ENCODE measurements at places on chromosomes 7 and 10. TPM values are rescaled to one million over a fixed set of nuclear protein-coding genes. Genes with fewer than 3 reads are reported as not detected.
A peak's percentile ranks its signal among the peaks of the same experiment; 100 is the strongest.

VGF gene
- 0.99 TPM for total RNA-seq

GRCh38 chr7:29771081-29771816 lies 35.1 kb upstream of the WIPF3 start:
- peak; percentile 70 for DNase-seq

CARD11 gene
- 0.15 TPM for total RNA-seq

GPR85 gene
- 0.32 TPM for total RNA-seq

DNA sequence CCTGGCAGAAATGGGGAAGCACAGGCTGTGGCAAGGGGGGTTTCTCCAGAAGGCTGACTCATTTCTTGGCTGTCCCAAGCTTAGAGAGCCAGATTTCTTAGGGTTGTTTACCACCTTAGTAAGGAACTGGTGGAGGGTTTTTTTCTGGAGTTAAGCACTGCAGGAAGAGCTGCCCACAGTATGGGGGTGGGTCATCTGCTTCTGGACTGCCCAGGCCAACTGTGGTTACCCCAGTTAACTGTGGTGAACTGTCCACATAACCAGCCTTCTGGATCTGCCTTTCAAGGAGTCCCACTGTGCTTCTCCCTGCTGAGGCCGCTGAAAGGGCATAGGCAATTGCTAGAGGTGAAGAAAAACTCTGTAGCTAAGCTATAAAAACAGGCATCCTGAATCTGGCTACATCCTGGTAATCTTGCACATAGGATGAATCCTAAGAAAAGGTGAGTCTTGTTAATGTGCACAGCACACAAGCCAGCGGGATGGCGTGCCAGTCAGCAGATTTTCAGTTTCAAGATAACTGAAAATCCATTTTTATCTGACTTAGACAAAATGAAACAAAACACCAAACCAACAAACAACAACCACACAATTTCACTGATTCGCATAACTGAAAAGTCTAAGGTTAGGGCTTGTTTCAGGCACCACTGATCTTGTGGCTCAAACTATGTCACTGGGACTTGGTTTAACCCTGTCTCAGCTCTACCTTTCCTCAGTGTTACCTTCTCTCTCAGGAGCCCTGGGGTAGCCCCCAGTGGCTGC lies 21.6 kb upstream of the TSPAN33 start:
- no peak for DNase-seq

- peak; percentile 74 for DNase-seq
Measured at GRCh38 chr7:42493436-42494198, 256.6 kb upstream of the GLI3 start.

DNA sequence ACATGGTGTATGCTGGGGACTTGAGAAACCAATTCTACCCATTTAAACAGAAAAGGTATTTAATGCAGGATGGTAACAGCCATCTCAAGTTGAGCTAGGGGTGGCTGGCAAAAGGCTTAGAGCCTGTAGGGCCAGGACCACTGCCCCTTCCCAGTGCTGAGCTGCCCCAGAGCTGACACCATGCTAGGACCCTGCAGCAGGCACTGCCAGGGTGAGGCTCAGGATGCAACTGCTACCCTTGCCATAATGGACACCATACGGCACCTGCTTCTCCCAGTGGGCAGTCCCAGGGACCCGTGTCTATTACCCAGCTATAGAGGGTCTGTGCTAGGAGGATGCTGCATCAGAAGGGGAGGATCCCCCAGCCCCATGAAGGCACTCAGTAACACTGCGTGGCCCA lies 160.7 kb upstream of the ADCY1 start:
- no peak for DNase-seq

DNA sequence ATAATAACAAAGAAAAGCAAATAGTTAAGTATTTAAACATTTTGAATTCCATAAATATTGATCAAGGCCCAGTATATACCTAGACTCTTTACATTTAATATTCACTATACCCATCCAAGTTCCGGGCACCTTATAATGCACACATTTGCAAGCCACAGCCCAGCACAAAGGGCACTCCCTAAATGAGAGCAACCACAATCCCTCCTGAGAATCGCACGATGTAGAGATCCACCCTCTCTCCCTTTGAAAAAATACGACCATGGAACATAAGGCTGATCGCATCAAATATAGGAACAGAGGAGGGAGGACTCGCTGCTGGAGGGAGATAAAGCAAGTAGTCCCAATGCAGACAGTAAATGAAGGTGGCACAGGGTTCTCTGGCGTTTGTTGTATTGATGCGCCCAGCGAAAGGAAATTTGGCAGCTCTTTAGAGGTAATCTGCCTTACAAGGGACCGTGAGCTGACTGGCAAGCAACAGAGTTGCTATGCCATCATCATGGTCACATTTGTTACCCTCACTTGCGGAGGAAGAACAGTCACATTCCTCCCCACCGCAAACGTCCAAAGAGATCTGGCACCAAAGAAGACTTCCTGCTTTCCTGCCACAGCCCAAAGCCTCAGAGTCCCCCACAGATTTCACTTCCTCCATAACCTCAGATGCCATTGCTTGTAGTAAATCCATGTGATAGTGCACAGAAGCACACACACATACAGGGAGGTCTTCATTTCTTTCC lies 16.1 kb upstream of the TAS2R40 start:
- DNase-seq = no peak

DNA sequence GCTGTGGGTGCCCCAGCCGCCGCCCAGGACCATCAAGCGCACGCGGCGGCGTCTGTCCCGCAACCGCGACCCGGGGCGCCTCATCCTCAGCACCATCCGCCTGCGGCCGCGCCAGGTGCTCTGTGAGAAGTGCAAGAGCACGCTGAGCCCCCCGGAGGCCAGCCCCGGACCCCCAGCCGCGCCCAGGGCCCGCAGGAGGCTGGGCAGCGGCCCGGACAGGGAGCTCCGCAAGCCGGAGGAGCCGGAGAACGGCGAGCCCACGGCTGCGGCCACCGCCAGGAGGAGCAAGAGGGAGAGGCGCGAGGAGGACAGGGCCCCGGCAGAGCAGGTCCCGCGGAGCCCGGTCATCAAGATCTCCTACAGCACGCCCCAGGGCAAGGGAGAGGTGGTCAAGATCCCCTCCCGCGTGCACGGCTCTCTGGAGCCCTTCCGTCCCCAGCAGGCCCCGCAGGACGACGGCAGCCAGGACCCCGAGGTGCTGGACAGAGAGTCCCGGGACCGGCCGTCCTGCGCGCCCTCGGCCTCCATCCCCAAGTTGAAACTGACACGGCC lies 8.0 kb downstream of the PWWP2B start:
- no peak for DNase-seq

DNA sequence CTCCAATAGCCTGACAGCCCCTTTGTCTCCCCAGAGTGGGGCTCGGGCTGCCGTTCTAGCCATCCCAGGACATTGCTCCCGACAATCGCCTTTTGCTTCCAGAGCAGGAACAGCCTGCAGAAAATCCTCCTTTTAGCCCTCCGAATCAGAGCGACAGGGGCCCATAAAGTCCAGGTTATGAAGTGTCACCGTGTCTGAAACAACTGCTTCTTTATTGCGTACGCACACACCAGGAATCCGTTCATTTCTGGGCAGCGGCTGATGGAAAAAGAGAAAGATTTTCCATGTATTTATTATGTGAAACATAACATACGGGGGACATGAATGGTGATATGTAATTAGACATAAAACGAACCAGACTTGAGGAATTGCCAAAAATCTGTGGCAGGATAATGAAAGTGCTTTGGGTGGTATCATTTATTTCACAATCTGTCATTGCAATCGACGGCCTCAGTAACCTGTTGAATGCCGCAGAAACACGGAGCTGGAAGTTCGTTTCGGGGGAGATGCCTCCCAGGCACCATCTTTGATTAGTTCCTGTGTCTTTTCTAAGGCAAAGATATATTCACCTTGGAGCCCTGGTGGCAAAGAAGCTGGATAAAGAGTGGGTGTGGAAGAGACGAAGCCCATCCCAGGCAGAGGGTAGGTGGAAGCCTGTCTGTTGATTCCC lies 48.1 kb downstream of the FAM241B start:
- DNase-seq = no peak

- peak; percentile 20 for DNase-seq
Measured at GRCh38 chr7:134695321-134695860, 48.7 kb downstream of the BPGM start.

GRCh38 chr10:113865901-113866300 lies 11.4 kb downstream of the NHLRC2 start:
- no peak for DNase-seq

SUN1 gene
- 188 TPM for total RNA-seq

DNA sequence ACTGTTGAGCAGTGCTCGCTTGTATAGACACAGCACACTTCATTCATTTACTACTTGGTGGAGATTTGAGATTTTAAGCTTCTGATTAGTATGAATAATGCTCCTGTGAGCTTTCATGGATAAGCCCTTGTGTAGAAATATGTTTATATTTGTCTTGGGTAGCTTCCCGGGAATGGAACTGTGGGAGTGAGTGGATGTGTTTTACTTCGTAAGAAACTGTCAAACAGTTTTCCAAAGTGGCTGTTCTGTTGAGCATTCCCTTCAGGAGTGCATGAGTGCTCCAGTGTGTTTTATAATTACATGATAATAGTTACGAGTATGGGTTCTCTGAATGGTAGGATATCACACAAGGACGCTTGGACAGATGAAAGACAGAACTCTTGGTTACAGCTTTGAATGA lies 49.4 kb downstream of the VWC2 start:
- no peak for DNase-seq

GRCh38 chr7:19024261-19024660 lies 93.2 kb downstream of the TWIST1 start:
- DNase-seq = peak; percentile 89

GRCh38 chr7:123570390-123571182 lies 13.0 kb upstream of the NDUFA5 start:
- DNase-seq = no peak

TMEM225B gene
- total RNA-seq = 0.81 TPM

DNA sequence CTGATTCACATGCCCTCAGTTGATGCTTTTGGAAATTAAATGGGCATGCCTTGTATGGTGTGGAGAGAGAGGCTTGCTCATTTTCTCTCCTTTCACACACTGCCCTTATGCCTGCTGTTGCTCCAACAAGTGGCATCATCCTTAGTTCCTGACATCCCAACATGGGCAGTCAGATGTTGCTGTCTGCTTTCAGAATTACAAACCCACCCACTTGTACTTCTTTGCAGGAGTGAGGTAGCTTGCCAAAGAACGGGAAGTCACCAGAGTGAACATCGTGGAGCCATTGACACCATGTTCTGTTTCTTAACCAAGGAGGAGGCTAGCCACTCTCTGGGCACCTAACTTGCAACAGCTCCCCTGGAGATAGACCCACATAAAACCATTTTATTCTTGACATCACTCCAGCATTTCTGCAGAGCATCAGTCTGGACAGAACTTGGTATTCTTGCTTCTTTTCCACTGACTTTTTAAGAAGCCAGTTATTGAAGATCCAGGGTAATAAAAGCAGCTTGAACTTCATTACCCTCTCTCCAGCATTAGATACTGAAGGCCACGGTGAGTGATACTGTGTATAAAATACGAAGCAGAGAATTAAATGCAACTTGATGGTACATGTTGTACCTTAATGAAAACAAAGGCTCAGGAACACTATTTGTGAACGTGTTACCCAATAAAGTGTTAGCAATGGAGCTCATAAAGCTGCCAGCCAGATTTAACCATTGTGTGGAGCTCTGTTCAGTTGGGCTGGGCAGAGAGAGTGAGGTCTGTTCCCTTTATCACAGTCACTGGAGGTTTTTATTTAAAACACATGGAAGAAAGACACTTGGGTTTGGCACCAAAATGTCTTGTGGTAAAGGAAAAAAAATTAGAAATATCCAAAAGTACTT lies 195.8 kb upstream of the HABP2 start:
- peak; percentile 14 for DNase-seq

MRLN gene
- total RNA-seq = not detected

IQCE gene
- total RNA-seq = 41.4 TPM

- no peak for DNase-seq
Measured at GRCh38 chr7:146397141-146397540, 280.5 kb downstream of the CNTNAP2 start.

TAS2R40 gene
- total RNA-seq = not detected

CALML3 gene
- not detected for total RNA-seq

CCDC172 gene
- not detected for total RNA-seq

- no peak for DNase-seq
Measured at GRCh38 chr7:137957887-137958286, 44.0 kb downstream of the CREB3L2 start.

GRCh38 chr7:115822801-115823200 lies 207.8 kb downstream of the TFEC start:
- no peak for DNase-seq

DNA sequence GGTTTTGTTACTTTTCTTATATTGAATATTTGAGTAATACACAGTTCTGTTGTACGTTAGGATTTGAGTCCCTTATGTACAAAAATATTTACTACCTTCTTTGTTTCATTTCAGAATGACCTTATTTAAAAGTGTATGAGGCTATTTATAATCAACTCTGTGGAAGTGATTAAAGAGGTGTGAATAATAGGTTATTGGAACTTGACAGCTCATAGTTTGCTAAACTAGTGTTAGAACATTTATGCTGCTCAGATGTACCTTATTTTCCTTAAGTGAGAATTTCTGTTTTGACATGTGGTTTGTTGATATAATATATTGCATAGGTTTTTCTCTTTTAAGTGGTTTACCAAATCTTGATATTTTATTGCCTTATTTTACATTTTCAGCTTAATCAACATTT lies 105.5 kb downstream of the ZEB1 start:
- DNase-seq = no peak

DNA sequence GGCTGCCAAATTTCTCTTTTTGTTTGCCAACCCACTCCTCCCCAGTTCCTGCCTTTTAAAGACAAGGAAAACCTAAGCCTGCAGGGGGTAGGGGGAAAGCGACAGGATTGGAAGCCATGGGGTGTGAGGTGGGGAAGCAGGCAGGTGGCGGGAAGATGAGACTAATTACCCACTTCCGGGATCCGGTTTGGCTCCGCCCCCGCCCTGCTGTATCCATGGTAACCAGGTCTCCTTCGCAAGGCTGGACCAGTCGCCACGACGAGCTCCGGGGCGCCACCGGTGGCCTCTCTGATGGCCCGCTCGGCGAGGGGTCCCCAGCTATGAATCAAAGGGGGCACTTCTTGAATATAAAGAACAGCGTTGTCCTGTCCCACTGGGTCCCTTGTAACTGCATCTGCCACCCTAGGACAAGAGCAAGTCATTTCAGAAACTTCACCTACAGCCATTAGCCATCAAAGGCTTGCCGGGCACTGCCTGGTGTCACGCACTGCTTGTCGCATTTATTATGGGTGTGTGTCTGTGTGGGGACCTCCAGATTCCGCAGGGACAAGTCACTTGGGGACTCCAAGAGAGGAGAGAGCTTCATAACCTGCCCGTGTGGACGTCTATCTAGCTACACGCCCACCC lies 55.4 kb upstream of the LMTK2 start:
- DNase-seq = peak; percentile 9
